Neural crest cell (in vitro differentiated cells): ENCODE measurements at places on chromosomes 11 and 22. TPM values are rescaled to one million over a fixed set of nuclear protein-coding genes. Genes with fewer than 3 reads are reported as not detected.

DNA sequence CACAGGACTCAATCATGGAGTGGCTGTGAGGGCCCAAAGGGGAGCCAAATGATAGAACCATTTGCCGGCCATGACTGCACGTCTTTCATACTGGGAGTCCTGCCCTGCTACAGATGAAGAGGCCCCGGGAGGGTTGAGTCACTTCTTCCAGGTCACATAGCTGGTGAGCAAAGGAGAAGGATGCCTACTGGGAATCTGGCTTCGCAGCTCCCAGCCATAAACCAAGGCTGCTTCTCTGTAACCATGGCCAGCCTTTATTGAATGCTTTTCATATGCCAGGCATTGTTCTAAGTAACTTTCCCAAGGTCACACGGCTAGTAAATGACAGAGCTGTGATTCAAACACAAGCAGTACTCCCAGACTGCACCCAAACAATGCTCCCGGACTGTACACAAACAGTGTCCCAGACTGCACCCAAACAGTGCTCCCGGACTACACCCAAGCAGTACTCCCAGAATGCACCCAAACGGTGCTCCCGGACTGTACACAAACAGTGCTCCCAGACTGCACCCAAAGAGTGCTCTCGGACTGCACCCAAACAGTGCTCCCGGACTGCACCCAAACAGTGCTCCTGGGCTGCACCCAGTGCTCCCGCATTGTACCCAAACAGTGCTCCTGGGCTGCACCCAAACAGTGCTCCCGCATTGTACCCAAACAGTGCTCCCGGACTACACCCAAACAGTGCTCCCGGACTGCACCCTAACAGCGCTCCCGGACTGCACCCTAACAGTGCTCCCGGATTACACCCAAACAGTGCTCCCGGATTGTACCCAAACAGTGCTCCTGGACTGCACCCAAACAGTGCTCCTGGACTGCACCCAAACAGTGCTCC lies 89.8 kb downstream of the FBXO7 start:
- DNase-seq = no peak

DNA sequence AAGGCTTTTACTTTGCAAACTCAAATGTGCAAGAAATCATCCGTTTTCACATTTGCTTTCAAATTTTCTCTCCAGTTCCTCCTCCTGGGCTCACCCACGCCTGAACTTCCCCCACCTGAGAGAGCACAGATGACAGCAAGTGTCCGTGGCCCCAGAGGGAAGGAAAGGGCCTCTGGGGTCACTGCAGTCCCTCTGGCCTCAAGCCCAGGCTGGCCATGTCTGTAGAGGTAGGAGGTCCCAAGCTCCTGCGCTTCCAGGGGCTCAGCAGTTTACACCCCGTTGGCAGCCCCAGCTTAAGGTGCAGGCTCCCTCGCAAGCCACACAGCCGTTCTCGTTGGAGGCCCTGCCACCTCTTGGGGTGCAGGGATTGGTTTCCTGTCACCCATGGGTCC lies 40.5 kb upstream of the PRDM11 start:
- no peak for DNase-seq

DNA sequence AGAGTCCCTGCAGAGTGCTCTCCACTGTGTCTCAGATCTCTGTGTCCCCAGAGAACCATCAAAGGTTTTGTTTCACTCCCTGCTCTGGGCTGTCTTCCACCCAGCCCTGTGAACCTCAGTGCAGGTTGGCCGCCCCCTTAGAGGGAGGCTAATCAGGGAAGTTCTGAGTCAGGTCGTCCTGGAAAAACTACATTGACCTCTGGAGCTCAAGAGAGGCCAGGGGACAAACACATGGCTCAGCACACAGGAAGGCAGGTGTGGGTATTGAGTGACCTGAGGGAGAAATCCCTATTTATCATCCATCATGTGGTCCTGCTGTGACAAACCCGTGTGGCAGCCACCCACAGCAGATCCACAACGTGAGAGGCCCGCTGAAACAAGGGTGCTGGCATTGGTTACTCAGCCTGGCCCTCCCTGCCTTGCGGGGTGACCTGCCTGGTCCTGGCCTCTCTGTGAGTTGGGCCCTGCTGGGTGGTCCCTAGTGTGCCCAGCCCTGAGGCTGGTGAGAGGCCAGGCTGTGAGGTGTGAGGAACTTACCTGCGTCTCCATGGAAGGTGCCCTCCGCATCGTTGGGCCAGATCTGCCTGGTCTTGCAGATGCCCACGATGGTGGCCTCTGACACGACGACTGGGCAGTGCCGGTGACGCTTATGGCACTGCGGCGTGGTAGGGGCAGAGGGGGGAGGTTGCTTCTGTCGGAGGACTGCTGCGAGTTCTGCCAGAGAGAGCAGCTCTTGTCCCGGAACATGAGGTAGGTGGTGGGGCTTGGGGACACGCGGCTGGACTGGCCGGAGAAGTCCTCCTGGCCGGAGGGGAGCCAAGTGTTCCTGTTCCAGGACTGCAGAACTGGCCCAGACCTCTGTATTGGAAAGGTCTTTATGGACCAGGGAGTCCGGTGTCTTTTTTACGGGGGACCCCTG lies 669 bp upstream of the BCR start:
- no peak for DNase-seq

DNA sequence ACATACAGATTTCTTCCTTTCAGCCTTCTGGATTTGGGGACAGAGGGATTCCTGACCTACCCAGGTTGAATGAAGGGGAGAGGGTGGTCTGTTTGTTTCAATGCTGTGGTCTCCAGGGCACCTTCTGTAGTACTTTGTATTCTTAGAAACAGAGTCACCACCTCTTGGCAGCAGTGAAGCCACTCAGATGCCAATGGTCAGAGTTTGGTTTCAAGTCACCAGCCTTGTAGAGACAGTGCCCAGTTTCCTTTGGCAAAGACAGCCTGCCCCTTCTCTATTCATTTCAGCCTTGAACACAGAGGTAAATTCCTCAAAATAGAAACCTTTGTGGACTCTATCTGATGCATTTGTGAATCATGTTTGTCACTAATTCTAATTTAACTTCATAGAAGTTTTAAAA lies 111.7 kb upstream of the RASSF10 start:
- no peak for DNase-seq

GRCh38 chr22:17133137-17133536 lies 12.0 kb upstream of the TMEM121B start:
- DNase-seq = no peak

Gene LZTR1
- 88.7 and 94.5 TPM in 2 replicates for total RNA-seq

Gene RASL10A
- total RNA-seq = 0.27 and 0.63 TPM in 2 replicates

Gene YAP1
- total RNA-seq = 138 and 142 TPM in 2 replicates
